ENCODE measurements at places on chromosomes 3 and 15.

GRCh38 chr3:167120828-167121227 lies 259.3 kb downstream of the ZBBX start:
- DNase-seq: no peak

DNA sequence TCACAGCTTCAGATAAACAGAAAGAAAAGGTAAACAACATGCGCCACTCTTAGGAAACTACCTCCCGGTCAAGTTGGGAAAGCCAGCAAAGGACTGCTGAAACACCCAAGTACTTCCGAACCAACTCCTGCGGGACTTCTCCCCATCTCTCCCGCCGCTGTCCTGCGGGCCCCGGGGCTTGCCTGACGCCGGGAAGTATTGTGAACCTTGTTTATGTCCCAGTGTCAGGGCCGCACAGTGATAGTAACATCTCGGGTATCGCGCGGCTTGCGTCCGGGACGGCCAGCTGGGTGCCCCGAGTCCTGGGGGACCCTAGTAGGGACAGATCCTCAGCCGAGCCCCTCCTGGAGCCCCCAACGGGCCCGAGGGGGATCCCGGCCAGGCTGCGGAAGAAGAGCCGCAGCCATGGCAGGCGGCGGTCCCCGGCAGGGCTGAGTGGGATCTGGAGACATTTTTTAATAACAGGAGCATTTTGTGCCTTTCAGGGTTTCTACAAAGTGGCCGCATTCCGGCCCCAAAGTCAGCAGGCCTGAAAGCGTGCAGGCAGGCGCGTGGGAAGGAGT lies 756 bp downstream of the CLPX start:
- DNase-seq: peak; percentile 60

DNA sequence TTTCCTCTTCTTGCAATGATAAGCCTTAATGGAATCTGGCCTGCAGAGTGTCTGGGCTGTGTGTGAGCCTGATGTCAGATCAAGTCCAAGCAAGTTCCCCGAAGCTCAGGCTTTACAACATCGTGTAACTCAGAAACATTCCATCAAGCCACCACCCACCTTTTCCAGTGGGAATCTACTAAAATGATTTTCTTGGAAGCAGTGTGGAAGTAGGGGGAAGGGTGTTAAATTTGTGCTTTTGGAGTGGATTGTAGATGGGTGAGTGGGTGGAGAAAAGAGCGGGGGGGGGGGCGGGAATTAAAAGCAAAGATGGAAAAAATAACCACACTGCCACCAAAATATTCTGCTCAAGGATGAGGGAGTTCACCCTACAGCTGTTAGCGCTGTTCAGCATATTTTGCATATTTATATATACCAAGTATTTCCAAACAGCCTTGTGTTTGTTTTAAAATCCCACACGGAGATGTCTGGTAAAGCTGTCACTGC lies 53.6 kb downstream of the VGLL3 start:
- no peak for DNase-seq

GRCh38 chr3:32022947-32023346 lies 41.4 kb downstream of the ZNF860 start:
- DNase-seq: no peak

- DNase-seq: no peak
Measured at GRCh38 chr3:128855569-128855968, 23.9 kb upstream of the ACAD9 start.

- no peak for DNase-seq
Measured at GRCh38 chr3:184470551-184470950, 90.7 kb downstream of the CHRD start.

DNA sequence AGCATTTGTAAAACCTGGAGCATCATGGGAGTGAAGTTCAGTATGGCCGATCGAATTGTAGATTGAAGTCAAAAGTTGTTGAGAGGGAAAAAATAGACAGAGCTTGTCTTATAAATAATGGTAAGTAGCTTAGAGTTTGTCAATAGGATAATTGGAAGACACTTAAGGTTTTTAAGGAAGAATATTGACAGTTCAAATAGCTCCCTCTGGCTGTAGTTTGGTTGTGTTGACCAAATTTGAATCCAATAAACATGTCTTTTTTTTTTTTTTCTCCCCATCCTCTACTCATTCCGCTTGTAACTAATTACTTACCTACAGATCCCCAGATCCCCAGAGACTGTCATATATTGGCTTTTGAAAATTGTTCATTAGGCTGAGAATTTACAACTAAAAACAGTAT lies 677.0 kb downstream of the AGBL1 start:
- DNase-seq: no peak

DNA sequence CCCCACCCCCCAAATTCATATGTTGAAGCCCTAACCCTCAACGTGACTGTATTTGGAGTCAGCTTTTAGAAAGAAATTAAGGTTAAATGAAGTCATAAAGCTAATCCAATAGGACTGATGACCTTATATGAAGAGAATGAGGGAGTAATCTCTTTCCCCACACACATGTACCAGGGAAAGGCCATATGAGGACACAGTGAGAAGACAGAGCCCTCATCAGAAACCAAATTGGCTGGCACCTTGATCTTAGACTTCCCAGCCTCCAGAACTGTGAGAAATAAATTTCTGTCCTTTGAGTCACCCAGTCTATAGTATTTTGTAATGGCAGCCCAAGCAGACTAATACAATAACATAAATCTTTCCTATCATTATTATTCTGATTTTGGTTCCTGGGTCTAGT lies 194.7 kb upstream of the NANOGP8 start:
- DNase-seq: no peak

GRCh38 chr15:33742800-33743199 lies 225.5 kb upstream of the CHRM5 start:
- no peak for DNase-seq

- DNase-seq: no peak
Measured at GRCh38 chr3:51271172-51271571, 113.9 kb upstream of the MANF start.

- no peak for DNase-seq
Measured at GRCh38 chr3:141049681-141050080, 1.5 kb upstream of the SPSB4 start.

- no peak for DNase-seq
Measured at GRCh38 chr3:186724911-186725310, 7.8 kb downstream of the KNG1 start.

DNA sequence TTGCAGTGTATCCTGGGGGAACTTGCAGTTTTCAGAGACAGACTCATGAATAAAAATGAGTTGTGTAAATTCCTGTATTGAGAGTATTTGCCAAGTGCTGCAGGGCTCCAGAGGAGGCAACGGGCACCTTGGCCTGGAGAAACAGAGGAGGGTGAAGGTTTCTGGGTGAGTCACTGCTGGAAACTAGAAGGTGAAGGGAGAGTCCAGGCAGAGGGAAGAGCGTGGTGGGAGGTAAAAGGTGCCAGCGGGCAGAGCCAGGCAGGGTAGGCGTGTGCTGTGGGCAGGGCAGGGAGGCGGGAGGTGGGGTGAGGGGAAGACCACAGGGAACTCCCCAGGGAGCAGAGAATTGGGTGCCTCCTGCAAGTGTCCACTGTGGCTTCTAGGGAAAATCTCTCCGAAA lies 120.8 kb downstream of the SLCO3A1 start:
- no peak for DNase-seq

DNA sequence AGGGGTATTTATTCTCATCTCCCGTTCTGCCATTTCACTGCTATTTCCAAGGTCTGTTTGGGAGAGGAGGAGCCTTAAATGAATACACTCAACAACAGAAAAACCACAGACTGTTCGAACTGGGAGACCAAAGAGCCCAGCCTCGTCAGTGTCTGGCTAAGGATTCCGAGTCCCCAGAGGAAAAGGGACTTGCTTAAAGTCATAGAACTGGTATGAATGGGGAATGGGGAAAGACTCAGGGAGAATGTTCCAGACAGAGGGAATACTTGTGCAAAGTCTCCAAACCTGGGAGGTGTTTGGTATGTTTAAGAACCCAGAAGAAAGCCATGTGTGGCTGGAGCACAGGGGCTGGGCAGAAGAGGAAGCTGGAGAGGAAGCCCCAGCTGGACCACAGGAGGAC lies 46.9 kb downstream of the FAM43A start:
- no peak for DNase-seq

- DNase-seq: no peak
Measured at GRCh38 chr3:141386611-141387111, 18.4 kb downstream of the ZBTB38 start.

- no peak for DNase-seq
Measured at GRCh38 chr15:29018120-29018805, 132.5 kb downstream of the APBA2 start.

DNA sequence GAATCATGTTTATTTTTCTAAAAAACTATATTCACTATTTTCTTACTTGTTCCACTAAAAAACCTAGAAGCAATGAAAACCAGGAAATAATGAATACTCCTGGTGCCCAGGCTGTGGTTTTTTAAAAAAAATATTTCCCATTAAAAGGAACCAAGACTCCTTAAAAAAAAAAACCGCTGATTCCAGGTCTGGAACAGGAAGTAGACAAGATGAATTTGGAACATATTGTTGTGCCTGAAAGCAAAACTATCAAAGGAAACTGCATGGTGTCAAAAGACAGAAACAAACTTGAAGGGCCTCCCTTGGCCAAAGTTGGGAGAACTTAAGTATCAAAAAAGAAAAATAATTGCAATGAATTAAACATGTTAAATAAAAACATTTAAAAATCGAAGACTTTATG lies 245.3 kb upstream of the P2RY1 start:
- no peak for DNase-seq

DNA sequence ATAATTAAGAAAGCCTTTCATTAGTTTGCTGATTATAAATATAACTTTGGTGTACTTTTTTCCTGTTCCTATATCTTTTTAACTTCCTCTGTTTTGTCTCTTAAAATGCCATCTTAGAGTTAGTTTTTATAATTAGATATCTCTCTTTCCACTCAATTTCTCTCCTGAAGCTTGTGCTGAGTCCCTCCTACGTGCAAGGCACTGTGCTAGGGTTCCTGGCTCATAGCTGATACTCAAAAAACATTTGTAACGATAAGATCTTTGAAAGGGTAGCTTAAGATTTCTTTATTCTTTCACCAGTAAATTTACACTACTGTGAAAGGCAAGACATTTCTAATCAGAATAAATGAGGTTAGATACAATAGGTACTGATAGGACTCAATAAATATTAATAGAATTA lies 358.8 kb downstream of the MECOM start:
- no peak for DNase-seq

DNA sequence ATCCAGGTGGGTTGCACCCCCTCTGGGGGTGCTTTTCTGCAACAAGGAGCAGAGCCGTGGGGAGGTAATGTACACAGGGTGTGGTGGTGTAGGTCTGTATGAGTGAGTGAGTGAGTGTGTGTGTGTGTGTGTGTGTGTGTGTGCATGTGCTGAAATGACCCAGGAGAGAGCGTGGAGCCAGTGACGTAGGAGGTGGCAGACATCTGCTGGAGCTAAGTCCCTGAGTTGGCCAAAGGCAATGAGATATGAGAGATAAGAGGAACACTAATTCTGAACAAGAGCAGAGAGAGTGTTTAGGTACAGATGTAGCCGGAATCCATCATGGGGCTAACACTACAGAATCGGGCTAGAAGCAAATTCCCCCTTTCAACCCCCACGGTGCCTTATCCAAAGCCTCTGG lies 27.6 kb downstream of the BDH1 start:
- no peak for DNase-seq

DNA sequence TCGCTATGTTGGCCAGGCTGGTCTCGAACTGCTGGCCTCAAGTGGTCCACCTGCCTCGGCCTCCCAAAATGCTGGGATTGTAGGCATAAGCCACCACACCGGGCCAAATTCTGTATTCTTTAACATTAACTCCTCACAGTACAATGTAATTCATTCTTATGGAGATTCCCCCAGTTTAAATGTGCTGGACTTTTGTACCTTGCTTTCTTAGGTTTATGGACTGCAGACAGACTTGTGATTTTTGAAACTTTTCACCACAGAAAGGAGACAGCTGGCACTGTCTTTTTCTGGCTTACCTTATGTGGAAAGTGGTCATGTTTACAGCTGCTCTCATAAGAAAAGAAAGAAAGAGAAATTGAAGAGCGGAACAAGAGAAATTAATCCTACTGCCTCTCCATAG lies 103.8 kb downstream of the IQCH start:
- no peak for DNase-seq

- peak; percentile 14 for DNase-seq
Measured at GRCh38 chr3:179811321-179812095, 158.7 kb downstream of the USP13 start.

- DNase-seq: peak; percentile 6
Measured at GRCh38 chr15:61057376-61057775, 171.7 kb downstream of the RORA start.

DNA sequence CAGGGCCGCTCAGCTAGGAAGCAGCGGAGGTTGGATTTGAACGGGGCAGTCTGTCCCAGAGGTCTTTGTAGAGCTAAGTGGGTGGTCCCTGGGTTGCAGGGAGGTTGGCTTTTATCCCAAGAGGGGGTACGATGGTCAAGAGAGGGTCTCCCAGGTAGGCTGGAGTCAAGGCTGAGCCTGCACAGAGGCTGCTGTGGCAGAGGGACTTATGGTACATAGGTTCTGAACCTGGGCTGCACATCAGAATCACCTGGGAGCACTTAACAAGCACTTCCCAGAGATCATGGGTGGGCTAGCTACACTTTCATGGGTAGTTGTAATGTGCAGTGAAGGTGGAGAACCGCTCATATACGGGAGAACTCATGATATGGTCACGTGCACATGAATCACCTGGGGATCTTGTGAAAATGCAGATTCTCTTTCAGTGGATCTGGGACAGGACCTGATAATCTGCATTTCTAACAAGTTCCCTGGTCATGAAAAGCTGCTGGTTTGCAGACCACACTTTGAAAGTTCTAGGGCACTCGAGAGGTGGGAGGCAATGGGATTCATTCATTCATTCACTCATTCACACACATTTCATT lies 2.9 kb upstream of the RASGRF1 start:
- DNase-seq: no peak

GRCh38 chr3:65945953-65946352 lies 92.8 kb downstream of the MAGI1 start:
- DNase-seq: no peak

GRCh38 chr15:95439922-95440376 lies 890.6 kb upstream of the NR2F2 start:
- DNase-seq: no peak

DNA sequence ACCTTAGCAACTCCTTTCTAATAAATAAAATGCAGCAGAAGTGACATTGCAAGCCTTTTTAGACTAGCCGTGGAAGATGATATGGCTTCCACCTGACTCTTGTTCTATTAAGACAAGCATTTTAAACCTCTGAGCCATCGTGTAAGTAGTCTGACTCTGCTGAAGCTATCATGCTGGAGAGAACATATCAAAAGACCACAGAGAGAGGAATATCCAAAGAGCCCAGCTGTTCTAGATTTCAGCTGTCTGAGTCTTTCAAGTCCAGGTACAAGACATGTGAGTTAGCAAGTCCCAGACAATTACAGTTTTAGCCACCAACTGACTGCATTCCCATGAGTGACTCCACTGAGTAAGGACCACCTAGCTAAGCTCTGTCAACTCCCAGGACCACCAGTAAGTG lies 517.0 kb upstream of the NAALADL2 start:
- DNase-seq: no peak
